ENCODE measurements at places on chromosomes 7 and 10.

GRCh38 chr7:156173748-156174353 is 361.6 kb upstream of the SHH start:
- DNase-seq = no peak

- no peak for DNase-seq
Measured at GRCh38 chr7:43870316-43870715, 999 bp upstream of the MRPS24 start.

- no peak for DNase-seq
Measured at GRCh38 chr10:80132299-80133139, at the start of gene PLAC9. PLAC9 (plus strand) TSS chr10:80132730; CDS start chr10:80132763, 33 bp downstream.

GRCh38 chr10:44731283-44731682 is 179.9 kb upstream of the TMEM72 start:
- DNase-seq = no peak

DNA sequence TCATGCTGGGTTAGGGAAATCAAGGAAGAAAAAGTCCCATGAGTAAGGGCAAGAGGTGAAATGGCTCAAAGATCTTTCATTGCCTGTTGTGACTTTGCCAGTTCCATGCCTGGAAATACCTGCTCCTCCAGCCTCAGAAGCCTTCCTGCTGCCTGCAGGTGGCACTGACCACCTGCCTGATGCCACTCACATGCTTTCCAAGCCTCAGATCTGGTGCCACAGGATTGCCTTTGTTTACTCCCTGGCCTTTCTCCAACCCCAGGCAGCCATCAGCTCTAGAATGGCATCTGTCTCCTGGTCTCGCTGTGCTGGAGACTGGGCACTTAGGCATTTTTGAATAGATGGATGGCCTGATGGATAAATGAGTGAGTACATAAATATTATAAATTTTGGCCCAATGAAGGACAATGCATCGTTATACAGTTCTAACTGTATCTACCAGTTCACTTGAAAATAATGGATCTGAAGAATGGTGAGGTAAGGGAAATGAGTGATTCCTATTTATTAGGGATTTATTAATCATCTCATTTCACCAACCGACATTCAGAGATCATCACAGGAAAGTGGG is 657.2 kb downstream of the INHBA start:
- DNase-seq = no peak

GRCh38 chr10:29712108-29712507 is 77.3 kb upstream of the SVIL start:
- DNase-seq = no peak

DNA sequence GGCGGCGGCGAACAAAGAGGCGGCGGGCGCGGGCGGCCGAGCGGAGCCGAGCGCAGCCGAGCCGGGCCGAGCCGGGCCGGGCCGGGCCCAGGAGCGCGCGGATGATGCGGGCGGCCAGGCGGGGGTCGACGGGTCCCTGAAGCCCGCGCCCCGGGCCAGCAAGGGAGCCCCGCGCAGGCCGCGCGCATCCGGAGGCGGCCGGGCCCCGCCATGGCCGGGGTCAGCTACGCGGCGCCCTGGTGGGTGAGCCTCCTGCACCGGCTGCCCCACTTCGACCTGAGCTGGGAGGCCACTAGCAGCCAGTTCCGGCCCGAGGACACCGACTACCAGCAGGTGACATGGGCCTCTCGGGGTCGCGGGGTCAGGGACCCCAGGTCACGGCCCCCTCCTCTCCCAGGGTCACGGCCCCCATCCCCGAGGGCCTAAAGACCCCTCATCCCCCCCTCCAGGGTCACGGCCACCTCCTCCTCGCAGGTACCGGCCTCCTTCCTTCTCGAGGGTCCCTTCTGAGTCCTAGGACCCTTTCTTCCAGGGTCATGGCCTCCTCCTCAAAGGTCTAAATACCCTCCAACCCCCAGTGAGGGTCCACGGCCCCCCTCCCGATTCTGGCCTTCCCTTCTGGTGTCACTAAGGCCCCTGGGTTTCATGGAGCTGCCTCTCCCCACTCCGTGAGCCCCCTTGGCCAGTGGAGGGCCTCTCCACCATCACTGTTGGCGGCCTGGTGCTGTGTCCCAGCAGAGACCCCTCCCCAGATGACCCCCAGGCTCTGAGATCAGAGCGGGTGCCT is at the start of gene TTYH3:
TTYH3 (plus strand) TSS at position 41 of the 787 bp plus-strand sequence; CDS start at position 211, 170 bp downstream.
- DNase-seq = no peak

DNA sequence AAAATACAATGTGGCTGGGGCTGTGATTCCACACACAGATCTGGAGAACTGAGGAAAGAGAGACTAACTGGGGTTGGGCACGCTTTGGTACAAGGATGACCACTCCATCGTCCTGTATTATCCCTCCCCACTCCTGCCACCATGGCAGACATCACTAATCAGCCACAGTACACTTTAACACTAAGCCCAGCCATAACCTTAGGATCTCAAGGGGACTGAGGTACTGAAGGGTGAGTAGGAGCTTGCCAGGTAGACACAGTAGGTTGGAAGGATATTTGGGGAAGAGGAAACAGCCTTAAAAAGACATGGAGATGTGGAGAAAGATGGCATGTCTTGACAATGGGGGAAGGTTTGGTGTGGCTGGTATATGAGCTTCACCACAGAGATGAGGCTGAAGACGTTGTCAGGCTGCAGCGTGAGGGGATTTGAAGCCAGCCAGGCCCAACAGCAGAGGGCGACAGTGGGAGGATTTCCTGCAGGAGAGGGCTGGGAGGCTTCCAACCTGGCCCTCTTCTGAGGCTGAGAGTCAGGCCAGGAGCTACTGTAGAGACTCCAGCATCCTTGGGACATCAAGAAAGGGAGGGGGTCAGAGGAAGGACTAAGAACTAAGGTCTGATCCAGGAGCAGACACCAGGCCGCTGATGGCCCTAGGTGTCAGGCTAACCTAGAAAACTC is 58.6 kb upstream of the COL13A1 start:
- peak; percentile 54 for DNase-seq

DNA sequence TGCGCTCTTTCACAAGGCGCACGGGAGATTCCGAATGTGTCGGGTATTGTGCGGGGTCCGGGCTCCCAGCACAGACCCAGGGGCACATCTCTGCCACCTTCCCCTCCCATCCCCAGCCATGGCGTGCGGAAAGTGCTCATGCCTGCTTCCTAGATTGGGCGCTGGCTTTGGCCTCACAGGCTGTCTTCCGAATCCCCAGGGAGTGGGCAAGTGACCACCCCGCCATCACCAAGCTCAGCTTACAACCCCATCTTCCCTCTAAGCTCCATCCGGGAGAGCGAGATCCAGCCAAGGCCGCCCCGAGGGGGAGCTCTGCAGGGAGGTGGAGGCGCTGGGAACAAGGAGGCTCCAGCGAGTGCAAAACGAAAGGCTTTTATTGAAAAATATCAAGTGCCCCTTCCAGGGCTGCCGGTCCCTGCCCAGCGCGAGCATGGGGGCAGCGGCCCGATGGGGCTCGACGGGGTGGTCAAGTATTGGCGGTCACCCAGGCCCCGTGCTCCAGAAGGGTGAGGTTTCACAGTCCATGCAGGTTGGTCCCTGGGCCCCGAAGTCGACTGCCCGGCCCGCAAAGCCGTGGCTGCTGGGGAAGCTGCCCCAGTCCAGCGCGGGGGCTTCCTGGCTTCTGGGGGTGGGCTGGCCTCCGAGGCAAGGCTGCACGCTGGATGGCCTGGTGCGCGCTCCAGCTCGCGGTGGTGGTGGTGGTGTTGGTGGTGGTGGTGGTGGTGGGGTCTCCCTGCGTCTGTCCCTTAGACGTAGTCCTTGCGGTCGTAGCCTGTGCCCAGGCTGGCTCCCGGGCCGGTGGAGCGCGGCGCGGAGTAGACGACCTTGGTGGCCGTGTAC is 1.2 kb downstream of the CLDN3 start:
- DNase-seq = no peak

DNA sequence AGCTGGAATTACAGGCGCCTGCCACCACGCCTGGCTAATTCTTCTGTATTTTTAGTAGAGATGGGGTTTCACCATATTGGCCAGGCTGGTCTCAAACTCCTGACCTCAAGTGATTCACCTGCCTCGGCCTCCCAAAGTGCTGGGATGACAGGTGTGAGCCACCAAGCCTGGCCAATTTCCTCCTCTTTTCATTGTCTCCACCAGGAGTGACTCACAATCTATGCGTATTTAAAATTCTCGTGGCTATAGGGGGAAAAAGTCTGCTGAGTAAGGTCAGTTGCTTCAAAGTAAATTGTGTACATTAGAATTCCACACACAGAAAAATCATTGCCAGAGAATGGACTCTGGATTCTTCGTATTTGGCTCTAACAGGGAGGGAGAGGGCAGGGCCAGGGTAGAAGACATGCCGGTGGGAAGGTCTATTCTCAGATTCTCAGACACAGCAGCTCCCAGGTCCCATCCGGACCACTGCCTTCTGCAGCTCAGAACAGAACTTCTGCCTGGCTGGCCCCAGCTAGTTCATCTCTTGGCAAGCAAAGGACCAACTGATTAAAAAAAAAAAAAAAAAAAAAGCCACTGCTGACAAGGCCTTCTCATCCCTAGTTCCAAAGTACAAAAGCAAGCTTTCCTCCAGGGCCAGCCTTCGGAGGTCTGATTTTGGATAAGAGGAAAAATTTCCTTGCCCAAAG is 22.2 kb downstream of the PSPH start:
- no peak for DNase-seq

DNA sequence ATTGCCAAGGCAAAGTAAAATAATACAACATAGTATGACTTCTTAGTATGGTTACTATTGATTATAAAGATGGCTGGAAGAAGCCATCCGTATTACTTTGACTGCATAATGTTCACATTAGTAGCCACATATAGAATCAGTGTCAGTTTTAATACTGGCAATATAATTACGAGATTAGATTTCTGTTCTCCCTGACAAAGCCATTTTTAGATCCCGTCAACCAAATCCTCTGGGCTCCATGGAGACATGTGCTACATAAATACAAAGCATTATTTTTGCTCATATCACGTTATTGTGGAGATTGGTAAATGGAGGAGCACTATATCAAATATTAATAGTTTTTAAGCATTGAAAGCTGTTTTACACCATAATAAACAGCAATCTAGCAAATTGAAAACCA is 124.0 kb downstream of the MAGI2 start:
- no peak for DNase-seq

DNA sequence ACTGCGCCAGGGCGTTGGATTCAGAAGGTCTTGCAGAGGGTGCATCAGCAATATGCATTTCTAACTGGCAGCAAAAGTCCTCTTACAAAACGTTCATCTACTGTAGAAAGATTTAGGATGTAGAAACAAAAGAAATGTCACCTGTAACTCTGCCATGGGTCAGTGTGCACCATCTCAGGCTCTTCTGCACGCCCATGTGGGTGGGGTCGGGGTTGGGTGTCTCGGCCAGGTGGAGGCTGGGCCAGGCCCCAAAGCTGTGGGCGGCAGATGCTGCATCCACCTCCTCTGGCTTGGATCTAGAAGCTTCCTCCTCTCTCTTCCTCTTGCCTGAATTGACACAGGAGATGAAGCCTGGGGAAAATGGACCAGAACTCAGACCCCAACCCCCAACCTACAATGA is 111.3 kb upstream of the PPP2R2D start:
- no peak for DNase-seq

DNA sequence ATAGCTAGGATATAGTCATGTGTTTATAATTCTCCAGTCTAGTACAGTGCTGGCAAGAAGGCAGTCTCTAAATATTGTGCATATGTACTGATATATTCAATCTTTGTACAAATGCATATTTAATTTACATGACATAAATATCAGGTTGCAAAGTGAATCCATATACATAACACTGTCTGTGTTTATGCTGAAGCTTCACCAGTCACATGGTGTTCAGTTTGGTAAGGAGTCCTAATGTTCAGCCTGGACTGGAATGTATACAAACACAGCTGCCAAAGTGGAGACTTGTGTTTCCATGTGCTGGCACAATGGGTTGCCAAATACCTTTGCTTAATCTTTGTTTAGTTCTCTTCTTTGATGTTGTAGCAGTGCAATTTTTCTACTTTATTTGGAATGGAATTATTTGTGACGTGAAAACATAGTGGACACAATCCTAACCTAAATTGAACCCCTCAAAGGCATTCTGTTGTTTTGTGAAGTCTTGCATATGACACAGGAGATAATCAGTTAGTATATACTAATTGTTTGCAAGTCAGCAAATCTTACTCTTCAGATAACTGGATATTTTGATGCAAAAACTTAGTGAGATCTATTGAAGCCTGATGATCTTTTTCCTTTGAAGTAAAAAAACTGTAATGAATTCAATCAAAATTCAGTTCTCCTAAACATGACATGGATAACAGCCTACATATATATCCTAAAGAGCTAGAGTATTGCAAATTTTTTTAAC is 17.3 kb upstream of the ARL4A start:
- DNase-seq = no peak

DNA sequence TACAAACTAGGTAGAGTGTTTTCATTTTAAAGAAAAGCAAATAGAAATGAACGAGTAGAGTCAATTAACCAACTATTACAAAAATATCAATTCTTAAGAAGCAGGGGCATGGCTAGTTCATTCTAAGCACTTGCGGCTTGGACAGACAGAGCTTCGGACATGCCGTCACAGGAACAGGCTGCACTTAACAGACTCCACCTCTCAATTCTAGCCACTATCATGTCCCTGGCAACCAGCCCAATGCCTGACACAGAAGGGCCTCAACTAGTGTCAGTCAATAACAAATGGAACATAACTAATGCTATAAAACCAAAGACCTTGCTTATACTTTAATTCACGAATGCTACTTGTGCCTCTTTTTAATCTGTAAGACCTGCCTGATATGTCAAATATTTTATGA is 74.4 kb downstream of the TPK1 start:
- no peak for DNase-seq

DNA sequence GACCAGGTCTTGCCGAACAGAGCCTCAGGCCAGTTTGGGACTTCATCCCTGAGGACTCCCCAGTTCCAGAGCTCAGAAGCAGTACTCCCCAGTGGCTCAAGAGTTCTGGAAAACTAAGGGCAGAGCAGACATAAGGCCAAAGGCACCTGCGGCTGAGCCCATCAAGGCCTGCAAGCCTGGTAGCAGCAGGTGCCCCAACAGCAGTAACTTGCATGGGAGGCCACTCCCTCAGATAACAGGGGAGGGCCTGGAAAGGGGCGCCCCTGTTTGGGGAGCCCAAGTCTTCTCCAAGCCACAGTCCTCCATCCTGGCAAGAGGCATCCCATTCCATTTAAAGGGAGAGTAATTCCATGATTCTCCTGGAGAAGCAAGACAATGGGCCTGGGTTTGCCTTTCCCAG is 13.0 kb downstream of the POLL start:
- no peak for DNase-seq

DNA sequence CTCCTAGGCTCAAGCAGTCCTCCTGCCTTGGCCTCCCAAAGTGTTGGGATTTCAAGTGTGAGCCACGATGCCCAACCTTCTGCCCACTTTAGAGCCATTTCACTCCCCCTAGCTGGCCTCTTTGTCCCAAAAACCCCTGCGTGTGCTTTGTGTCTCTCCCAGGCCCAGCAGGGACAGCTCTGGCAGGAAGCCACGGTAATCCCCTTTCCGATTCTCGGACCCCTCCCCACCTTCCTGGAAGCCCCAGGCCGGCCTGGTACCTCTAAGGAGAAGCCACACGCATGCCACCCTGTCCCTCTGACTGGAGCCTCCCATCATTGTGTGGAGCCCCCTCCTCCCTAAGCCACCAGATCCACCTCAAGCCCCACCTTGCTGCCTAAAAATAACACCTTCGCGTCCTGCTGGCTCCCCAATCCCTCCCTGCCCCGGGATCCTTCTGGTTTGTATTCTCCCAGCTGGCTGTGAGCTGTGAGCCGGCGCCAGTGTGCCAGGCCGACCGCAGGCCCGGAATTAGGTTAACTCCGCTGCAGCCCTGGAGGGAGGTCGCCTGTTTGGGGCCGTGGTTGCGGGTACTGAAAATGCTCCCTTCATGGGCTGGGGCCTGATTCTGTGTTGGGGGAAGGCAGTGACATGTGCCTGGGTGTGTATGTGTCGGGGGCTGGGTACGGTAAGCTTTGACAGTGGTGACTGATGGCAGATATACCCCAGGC is 16.4 kb upstream of the SRRM3 start:
- no peak for DNase-seq

- no peak for DNase-seq
Measured at GRCh38 chr7:7384228-7384627, 151.4 kb downstream of the COL28A1 start.
